ENCODE measurements at places on chromosomes 16 and 17.
A peak's percentile ranks its signal among the peaks of the same experiment; 100 is the strongest.

DNA sequence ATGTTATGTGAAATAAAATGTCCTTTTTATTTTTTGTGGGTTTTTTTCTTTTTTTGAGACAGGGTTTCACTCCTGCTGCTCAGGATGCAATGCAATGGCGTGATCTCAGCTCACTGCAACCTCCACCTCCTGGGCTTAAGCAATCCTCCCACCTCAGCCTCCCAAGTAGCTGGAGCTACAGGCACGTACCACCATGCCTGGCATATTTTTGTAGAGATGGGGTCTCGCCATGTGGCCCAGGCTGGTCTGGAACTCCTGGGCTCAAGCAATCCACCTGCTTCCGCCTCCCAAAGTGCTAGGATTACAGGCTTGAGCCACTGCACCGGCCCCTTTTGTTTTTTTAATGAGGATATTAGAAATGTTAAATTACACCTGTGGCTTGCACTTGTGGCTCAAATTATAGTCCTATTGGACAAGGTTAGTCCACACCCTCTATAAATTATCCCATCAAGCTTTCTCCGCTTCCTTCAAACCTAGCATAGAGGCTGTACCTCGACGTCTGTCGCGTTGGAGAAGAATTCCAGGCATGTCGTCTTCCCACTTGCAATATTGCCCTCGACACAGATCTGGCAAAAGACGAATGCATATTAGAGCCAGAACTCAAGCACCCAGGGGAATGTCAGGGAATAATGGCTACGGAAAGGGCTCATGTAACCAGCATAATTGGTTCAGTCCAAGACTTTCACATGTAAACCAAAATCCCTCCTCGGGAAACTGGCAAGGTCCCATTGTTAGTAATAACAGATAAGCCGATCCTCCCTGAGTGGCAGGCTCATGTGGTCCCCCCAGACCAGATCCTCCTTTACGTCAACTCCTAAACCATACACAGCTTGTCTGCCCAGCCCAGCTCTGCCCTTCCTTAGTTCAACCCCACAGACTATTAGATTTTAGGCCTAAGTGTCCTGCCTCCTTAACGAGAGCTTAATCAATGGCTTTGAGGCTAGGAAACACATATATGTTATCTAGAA, 8.2 kb downstream of the TK2 start:
- DNase-seq: no peak

GRCh38 chr17:69492410-69493071, 78.0 kb downstream of the MAP2K6 start:
- DNase-seq: peak; percentile 65

GRCh38 chr16:29809850-29810698, 1.9 kb upstream of the PRRT2 start:
- no peak for DNase-seq

DNA sequence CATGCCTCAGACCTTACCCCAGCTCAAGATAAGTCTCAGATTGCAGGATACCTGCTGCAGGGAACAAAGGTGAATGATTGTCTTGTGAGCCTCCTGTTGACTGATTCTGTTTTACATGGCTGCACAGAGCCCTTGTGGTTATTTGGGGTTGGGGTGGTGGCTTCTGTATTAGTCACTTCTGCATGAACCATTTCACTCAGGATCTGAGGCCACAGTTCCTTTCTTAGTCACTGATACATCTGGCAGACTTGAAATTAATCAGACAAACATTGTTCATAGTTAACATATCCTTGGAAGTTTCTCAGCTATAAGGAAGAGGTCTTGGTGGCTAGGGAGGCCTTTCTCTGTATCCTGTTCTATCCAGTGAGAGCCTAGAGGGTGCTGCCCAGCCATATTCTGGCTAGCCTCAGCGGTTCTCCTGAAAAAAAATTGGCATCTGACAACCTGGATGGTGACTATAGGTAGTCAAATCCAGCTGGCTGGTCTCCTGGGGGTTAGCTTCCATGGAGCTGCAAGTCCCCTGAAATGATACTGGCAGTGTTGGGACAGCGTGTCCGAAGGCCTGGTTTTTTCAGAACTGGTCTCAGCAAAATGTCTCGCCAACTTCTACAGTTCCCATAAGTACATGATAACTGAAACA, 8.4 kb upstream of the PLK1 start:
- DNase-seq: no peak

DNA sequence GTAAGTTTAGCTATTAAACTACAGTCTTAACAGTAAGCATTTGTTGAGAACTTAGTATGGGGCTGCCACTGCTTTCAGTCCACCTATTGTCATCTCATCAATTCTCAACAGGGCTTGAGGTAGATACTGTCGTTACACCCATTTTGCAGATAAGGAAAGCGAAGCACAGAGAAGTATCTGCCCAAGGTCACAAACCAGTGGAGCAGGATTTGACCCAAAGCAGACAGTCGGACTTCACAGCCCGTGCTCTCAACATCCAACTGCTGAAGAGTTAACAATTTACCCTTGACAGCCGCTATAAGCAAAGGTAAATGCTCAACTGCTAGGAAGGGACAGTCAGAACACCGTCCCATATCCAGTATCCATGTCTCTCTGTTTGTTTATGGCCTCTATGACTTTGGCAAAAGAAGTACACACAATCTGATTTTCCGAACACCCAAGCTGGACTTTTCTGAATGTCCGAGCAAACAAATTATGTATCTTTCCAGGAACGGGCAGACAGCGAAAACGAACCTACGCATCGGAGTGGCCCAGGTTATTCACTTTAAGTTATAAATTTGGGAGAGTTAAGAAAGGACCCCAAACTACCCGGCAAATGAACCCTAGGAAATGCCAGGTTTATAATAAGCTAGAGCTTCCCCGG, 1.2 kb downstream of the SIAH1 start:
- DNase-seq: no peak

GRCh38 chr17:10384175-10384574, 11.4 kb upstream of the MYH13 start:
- DNase-seq: no peak

DNA sequence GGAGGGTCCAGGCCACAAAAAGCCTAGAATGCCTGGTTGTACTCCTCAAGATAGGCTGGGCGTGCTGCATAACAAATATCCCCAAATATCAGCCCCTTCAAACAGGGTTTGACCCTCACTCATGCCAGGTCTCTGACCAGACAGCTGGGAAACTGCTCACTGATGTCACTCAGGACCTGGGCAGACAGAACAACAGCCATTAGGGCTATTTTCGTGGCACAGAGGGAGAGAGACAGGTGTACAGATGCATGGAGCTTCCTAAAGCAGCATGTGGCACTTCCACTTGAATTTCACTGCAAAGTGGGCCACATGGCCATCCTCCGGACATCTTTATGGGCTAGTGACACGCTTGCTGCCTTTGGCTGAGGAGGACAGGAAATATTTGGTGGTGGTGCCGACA, 73.1 kb downstream of the SREBF1 start:
- no peak for DNase-seq

DNA sequence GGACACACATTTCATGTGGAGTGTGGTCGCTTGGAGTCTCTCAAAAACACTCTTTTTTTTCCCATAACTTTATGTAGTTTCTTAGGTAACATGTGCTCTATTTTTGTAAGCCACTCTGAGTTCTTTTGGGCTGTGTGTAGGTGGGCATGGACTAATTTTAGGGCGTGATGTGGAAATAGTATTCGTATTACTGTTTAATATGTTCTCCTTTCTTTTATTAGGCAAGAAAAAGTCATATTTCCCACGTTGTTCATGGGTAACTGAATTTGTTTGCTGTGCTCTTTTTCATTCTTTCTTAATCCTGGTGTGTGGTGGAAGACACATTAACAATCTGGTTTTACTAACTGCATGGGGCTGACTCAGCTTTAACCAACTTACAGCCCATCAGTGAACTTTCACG, 27.4 kb downstream of the NDEL1 start:
- DNase-seq: peak; percentile 30

- no peak for DNase-seq
Measured at GRCh38 chr17:40417258-40417608, 463 bp downstream of the TOP2A start.

GRCh38 chr17:338442-339192, 14.0 kb downstream of the RPH3AL start:
- no peak for DNase-seq

- no peak for DNase-seq
Measured at GRCh38 chr17:7739746-7740145, 22.2 kb downstream of the DNAH2 start.

DNA sequence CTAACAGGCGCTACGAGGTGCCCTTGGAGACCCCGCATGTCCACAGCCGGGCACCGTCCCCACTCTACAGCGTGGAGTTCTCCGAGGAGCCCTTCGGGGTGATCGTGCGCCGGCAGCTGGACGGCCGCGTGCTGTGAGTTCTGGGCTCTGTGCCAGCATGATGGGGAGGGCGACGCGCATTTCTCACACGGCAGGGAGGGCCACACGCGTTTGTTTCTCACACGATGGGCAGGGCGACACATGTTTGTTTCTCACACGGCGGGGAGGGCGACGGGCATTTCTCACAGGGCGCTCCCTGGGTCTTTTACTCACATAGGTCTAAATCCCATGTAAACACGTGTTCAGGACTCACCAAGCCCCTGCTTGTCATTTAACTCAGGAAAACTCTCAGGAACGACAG, 4.4 kb downstream of the GAA start:
- DNase-seq: no peak

DNA sequence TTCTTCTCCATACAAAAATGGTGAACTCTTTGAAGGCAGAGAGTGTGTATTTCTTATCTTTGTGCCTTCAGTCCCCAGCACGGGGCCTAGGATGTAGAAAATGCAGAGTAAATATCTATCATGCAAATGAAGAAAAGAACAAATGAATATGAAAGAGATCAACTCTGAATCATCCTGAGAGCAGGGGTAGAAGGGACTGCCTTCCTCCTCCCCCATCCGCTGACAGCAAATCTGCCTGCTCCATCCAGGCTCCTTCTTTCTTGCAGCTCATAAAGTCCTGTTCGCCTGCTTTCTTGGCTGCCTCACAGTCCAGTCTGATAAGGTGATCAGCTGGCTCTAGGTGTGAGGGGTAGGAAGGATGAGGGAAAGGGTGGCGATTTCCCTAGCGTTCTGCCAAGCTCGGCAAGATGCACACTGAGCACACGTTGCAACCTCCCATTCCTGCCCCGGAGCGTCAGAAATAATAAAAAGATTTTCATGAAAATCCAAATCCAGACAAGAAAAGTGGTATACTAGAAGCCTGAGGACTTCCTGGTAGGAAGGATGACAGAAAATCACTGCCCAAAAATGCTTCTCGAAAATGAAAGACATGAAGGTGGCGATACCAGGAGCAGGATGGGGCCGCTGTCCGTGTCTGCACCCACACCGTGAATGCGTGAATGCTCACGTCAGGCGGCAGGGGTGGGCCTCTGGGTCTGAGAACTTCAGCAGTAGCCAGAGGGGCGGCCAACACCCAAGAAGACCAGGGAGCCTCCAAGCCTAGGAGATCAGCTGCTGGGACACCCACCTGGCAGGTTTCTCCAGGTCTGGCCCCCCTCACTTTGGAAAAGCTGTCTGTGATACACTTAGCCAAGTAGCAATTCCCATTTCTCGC, 67.1 kb downstream of the VPS53 start:
- DNase-seq: no peak

DNA sequence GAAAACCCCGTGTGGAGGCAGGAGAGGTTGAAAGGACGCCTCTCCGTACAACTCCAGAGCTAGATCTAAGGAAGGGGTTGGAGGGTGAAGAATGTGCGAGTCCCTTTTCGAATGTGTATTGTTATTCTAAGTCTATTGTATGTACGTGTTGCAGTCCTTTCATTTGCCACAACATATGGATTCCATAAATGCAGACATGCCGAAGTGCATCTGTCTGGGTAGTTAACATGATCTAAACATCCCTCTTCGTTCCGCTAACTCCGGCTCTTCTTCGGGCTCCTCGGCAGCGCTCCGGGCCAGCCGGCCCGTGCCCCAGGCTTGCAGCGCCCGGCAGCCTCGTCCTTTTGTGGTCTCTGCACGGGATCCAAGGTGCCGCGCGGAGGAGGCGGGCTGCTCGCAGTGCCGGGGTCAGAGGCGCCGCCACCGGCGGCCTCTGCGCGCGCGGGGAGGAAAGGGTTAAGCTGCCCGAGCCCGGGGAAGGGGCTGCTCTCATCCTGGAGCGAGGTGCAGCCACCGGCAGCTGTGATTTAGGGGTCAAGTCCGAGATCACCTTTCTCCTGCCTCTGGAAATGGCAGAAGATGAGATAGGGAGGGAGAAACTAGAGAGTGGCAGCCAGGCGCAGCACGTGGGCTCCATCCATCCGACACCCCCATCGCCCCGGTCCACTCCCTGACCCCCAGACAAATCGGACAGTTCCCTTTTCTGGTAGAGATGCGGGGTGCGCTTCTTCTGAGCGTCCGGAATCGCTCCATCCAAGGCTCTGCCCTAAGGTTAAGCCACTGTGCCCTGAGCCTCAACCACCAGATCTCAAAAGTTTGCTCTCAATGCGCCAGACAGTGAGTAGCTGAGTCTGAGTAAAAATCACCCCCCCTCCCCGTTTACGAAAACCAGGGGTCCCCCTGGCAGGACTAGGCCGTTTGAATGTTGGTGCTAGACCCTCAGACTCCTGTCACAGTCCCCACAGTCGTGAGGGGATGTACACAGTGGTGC, 15.1 kb upstream of the ZFHX3 start:
- no peak for DNase-seq

- no peak for DNase-seq
Measured at GRCh38 chr17:2929881-2930533, 133.4 kb downstream of the OR1D5 start.

DNA sequence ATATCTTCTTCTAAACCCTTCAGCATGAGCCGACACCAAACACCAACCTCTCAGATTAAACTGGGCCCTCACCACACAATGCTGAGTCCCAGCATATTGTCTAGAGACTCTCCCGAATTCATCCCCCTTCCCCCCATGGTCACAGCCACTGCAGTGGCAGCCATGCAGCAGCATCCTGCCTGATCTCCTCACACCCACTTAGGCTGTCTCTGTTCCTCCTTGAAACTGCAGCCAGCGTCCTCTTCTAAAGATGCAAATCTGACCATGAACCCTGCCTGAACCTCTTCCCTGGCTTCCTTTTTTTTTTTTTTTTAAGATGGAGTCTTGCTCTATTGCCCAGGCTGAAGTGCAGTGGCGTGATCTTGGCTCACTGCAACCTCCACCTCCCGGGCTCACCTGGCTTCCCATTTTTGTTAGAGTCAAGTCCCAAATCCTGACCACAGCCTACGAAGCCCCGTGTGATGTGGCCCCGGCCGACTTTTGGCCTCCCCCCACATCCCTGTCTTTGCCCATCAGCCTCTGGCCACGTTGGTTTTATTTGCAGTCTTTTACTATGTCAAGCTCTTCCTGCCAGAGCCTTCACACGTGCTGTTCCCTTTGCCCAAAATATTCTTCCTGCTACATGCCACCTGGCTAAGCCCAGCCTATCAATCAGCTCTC, 2.8 kb downstream of the FA2H start:
- DNase-seq: no peak

- no peak for DNase-seq
Measured at GRCh38 chr16:87216148-87216840, 100.9 kb downstream of the C16orf95 start.
